ENCODE measurements at places on chromosomes 5 and 9.

DNA sequence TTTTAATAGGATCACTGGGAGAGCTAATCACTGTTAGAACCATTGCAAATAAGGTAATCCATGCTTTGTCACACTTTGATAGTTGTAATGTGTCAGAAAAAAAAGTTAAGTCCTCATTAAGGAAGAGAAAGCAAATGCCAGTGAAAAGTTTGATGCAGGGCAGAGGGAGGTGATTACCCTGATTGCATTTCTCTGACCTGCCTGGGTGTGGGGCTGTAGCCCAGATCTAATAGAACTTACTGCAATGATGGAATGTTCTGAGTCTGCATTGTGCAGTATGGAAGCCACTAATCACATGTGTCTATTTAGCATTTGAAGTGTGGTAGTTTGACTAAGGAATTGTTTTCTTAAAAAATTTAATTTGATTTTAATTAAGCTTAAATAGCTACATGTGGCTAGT is 202.7 kb downstream of the ATP10B start:
- DNase-seq = peak; percentile 51

DNA sequence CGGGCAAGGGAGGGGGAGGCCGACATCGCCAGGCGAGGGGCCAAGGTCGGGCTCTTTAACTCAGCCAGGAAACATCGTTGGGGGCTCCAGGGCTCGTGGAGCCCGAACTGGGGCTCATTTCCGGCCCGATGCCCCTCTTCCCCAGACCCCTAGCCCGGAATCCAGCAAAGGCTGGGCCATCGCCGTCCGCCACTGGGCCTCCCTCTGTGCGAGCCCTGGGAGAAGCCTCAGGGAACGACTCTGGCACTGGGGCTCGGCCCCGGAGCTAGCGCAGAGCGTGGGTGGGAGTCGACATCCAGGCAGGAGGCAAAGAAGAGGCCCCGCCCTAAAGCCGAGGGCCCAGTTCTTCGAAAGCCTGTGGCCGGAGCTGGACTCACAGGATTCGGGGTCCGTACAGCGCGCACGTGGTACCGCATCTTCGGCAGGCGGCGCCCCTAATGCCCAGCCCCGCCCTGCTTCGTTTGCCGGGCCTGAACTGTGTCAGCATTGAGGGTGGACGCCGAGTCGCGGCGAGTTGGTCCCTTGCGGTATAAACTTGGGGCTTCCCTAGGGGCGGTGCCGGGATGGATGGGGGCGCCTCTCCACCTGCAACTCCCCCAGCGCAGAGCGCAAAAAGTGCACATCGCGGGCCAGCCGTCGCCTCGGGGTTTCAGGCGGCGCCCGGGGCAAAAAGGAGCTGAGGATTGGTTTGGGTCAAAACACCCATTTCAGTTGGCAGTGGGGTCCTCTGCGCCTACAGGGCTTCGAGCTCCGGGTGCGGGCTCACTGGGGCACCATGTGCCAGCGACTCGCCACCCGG is 3.6 kb upstream of the PAX5 start:
- peak; percentile 29 for DNase-seq

DNA sequence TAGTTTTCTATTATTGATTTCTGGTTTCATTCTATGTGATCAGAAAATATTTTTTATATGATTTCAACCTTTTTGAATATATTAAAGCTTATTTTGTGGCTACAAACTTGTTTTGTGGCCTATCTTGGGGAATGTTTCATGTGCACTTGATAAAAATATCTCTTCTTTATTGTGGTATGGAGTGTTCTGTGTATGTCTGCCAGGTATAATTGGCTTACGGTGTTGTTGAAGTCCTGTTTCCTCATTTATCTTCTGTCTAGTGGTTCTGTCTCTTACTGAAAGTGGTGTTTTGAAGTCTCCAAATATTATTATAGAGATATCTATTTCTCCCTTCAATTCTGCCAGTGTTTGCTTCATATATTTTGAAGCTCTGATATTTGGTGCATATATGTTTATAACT is 9.6 kb downstream of the CARD19 start:
- DNase-seq = no peak

DNA sequence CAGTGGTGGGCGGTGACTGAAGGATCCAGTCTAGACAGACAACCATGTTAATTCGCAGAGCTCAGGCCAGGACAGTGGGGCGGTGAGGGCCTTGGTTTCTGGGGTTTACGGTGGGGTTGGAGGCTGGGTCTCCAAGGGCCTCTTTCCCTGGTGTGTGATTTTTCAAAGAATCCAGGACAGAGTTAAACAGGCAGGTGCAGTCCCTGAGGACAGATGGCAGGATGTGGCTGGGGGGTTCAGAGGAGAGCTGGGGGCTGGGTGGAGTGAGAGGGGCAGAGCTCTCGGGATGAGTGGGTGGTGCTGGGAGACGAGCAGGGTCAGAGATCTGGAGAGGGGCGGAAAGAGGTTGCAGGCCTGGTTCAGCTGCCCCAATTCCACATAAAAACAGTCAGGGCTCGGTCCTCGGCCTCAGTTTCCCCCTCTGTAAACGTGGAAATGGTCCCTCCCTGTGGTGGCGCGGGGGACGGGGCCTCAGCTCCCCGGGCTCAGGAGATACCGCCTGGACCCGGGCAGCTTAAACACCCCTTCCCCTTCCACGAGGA is 145.9 kb downstream of the GAPVD1 start:
- no peak for DNase-seq

GRCh38 chr5:176578391-176578808 is 29.3 kb downstream of the CDHR2 start:
- peak; percentile 92 for DNase-seq

GRCh38 chr9:115276621-115277020 is 158.7 kb upstream of the TNC start:
- DNase-seq = no peak

DNA sequence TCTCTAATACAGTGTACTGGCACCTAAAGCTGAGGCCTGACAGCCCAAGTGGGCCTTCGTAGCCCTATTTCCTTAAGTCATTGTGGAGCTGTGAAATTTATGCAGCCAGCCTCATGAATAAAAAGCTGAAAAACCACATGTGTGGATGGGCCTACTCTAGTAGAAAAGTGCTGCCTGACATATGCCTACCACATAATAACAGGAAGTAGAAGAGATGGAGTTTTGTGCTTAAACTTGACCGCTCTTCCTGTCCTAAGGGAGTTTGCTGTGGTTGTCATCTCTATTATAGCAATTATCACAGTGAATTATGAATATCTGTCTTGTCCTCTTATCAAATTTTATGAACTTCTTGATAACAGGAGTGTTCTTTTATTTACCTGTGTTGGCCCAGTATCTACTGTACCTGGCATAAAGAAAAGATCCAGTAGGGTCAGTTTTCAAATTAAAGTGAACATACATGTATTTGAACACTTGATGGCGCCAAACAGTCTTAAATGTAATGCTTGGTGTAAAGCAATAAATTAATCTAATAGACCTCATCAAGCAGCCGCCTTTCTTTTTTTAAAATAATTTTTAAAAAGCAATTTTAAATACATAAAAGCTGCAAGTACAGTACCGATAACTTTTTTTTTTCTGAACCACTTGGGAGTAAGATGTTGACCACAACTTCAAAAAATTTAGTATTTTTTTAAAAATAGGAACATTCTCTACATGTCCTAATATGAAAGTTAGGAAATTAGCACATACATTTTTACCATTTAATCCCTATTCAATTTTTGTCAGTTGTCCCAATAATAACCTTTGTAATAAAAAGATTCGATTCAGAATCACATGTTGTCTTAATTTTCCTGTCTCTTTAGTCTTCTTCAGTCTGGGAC is 51.0 kb downstream of the FKTN start:
- DNase-seq = peak; percentile 49

- DNase-seq = no peak
Observed at GRCh38 chr5:123398058-123398733, 25.0 kb downstream of the CEP120 start.

DNA sequence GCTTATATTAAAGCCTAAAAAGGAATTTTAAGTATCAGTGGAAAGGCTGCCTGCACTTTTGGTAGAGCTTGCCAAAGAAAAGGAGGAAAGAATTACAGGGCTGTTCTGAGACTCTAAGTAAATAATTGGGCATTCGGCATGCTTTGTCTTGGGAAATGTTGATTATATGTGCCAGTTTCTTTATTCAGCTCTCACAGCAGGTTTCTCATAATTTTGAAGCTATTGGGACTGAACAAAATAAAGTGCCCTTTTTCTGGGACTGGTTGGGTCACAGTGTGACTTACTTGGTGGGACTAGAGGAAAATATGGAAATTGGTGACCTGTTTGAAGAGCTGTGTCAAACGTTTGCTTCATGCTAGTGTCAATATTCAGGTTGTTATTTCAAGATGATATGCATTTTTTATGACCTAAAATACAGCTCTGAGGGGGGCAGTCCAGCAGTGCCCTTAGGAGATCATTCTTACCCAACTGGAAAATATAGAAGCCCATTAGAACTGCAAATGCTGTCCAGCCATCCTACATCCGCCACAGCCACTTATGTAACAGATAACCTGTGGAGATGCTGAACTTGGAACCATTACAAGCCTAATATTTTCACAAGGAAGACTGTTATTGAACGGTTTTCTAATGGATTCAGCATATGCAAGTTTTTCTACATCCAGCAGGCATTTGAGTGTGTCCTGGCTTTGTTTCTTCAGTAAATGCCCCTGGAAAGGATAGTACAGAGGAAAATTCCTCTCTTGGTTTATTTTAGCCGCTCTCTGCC is 122.4 kb downstream of the SNCAIP start:
- no peak for DNase-seq

- no peak for DNase-seq
Observed at GRCh38 chr9:96089452-96090085, 212.4 kb downstream of the HSD17B3 start.

DNA sequence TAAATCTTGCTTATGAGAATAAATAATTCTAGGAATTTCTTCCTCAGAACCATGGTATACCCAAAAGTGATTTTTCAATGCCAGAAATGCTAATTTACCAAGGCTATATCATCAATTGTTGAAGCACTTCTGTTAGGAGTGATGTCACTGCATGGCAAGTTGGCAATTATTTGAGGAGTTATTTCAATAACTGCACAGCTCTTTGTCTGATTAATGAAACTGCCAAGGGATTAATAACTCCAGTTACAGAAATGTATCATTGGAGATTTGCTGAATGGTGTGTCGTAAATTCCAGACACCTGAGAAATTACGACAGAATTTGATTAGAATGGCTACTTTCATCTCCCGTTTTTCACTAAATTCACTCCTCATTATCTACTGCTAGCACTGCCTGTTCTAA is 182.6 kb upstream of the TYRP1 start:
- no peak for DNase-seq

- DNase-seq = no peak
Observed at GRCh38 chr5:156532921-156533320, 206.0 kb downstream of the SGCD start.

GRCh38 chr9:118295413-118295812 is 591.2 kb downstream of the TLR4 start:
- DNase-seq = no peak

DNA sequence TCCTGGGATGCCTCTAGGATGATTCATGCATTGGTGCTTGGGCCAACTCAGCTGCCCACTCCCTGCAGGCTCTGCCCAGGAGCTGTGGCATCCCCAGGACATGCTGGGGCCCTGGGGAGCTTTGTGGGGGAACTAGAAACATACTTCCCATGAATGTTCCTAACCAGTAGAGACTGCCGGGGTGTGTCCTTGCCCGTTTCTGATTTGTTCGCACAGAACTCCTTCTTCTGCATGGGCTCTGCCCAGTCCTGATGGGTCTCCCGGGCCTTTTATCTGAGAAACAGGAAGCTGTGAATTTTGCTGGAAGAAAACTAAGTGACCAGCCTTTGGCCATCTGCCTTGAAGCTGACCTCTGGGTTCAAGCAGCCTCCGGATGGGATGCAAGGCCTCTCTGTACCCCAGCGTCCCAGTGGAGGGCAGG is 71.6 kb upstream of the RNU6ATAC start:
- DNase-seq = no peak

- DNase-seq = no peak
Observed at GRCh38 chr5:32708949-32709348, 2.2 kb upstream of the NPR3 start.

DNA sequence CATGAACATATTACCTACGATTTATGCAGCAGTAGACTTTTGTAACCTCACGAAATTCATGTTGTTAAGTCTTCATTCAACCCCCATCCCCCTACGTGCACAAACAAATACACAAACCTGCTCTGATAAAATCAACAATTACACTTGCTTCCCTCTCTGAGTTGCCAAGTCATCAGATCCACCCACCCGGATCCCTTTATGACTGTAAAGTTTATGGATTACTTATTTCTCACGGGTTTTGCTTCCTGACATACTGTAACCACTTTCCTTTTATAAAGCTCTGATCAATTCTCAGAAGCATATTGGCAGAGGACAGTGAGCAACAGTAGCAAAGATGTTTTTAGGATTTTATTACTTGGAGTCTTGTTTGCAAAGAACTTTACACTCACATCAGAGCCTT is 70.5 kb downstream of the MLLT3 start:
- no peak for DNase-seq

DNA sequence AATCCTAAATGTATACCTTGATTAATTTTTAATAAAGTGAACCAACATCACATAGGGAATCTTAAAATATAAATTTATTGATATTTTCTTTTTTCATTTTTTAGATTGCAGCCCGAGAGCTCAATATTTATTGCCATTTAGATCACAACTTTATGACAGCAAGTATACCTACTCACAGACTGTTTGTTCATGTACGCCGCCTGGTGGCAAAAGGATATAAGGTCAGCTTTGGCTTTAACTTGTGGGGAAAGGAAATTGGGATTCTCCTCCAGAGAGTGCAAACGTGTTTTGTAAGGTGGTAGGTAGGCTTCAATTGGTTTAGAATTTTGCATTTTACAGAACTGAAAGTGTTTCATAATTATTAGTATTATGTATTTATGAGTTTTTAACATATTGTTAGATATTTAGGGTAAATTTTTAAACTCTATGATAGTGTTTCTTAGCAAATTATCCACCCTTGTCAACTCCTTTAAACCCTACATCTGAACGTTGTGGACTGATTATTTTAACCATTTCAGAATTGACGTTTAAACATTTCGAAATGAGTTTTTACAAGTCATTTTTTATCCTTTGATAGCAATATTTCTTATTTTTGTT is 17.5 kb upstream of the DHFR start:
- DNase-seq = peak; percentile 73

- no peak for DNase-seq
Observed at GRCh38 chr9:116656501-116656971, 30.6 kb upstream of the TRIM32 start.

DNA sequence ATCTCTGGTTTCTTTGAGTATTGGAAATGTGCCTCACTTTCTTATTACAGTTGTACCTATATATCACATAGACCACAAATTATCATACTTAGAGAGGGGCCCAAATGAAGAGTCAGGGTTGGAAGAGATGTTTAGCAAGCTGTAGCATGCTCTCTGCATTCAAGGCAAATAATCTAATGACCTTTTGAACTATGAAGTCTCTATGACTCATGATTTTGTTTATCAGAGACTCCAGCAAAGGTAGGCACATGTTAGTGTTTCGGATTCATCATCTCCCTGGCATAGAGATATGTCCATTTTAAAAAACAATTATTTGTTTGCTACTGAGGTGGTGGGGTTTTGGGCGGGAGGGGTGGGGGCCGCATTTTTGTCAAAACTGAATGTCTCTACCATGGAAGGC is 2000.1 kb downstream of the EFNA5 start:
- no peak for DNase-seq

GRCh38 chr5:168207450-168208029 is 83.9 kb upstream of the WWC1 start:
- DNase-seq = peak; percentile 23
